ENCODE measurements at places on chromosomes 16 and 17.

GRCh38 chr16:9091867-9092281 is 430 bp downstream of the HAPSTR1 start:
- DNase-seq: no peak

GRCh38 chr17:1367351-1367745 is 32.7 kb downstream of the YWHAE start:
- no peak for DNase-seq

DNA sequence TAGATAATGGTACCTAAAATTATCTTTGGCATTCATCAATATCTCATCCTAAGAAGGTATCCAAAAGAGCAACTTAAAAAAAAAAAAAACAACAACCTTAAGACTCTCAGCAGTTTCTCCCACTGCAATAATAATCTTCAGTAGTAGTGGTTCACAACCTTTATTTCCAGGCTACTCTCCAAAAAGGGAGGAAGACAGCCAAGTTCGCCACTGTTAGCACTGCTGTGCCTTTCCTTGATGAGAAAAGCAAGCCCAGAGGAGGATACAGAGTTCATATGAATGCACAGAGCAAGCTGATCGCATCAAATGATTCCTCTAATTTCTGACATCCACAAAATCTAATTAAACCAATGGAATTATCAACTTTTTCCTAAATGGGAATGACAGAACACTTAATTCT is 199.4 kb downstream of the AATF start:
- DNase-seq: no peak

GRCh38 chr16:81429045-81429521 is 15.5 kb upstream of the CMIP start:
- DNase-seq: no peak

DNA sequence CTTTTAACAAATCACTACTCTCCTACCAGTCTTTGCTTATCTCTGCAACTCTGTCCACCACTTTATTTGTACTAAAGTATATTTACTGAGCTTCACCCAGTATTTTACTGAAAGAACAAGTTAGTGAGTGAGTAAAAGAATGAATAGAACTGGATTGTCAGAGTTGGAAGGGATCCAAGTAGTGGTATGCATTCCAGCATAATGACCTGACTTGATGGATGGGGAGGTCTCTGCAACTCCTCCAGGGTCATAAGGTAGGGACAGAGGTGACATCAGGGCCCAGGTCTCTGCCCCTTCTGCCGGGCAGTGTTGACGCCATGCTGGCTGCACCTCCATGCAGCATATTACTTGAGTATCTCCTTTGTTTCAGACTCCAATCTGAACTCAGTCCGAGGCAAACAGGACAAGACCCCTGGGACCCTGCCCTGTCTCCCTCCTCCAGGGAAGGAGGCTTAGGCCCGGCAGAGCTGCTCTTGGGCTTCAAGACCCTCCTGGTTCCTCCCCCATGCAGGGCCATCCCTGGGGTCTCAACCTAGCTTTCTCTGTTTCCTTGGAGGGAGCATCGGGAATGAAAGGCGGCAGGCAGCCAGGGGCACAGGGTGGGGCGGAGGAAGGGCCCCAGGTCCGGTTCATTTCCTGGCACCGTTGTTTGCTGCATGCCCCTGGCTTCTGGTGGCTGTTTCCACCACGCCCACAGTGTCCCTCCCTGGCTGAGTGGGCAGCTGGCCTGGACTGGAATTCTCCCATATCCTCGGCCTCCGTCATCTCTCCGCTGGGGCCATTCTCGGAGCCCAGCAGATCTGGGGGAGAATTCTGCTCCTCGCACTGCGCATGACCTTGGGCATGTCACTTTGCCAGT is 12.4 kb upstream of the ITGA3 start:
- DNase-seq: no peak

GRCh38 chr16:4328046-4328781 is 12.3 kb downstream of the GLIS2 start:
- no peak for DNase-seq

DNA sequence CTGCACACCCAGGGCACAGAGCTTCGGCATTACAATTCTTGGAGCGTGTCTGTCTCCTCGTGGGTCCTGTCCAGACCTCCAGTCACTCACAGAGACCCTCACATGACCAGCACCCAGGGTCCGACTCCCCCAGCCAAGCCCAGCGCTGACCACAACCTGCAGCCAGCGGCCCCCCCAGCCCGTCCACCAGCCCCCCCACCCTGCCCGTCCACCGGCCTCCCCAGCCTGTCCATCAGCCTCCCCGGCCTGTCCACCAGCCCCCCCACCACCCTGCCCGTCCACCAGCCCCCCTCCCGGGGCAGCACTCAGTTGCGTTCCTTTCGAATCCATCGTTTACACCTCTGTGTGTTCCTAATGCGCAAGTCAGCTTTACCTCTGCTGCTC is 5.8 kb downstream of the SECTM1 start:
- no peak for DNase-seq

DNA sequence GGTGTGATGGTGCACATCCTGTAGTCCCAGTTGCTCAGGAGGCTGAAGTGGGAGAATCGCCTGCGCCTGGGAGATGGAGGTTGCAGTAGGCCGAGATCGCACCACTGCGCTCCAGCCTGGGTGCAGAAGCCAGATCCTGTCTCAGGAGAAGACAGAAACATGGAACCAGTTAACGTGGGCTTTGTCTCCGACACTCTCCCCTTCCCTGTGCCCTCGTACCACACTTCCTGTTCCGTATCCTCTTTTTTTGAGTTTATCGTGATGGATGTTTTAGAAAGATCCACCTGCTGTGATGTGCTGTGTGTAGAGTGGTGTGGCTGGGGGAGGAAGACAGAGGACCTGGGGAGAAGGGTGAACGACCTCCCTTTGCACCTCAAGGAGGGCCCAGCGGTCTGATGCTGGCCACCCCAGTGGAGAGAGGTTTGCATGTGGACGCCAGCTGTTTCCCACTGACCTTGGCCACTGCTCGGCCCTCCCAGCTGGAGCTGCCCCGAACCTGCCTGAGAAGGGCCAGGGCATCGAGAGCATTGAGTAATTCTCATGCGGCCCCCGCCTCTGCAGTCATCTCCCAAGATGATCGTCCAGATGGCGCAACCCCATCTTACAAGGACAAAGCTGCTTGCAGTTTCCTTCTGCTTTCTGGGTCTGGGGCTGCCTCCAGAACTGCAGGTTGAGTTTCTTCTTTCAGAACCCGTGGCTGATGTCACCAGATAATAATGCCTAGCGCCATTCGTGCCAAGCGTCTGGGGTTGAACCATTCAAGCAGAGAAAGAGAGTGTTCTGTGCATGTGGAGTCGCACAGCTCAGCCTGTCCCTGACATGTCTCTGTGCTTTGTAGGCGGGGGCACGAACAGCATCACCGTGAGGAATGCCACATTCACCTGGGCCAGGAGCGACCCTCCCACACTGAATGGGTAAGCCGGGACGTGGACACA is 126.3 kb downstream of the ABCC1 start:
- DNase-seq: peak; percentile 89

DNA sequence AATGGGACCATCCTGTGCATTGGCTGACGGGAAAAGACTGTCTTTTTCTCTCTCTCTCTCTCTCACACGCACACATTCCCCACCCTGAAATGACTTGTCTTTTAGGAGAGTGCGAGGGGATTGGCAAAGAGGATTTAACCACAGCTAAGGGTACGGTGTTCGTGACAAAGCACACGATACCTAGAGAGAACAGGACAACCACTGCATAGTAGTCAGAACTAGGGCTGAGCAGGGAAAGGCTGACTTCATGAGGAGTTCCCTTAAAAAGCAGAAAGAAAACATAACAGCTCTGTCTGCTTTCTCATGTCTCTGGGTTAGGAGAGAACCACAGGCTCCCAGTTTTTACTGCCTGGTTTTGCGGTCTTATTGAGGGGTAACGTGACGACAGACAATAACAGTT is 742.8 kb upstream of the SOX9 start:
- no peak for DNase-seq

DNA sequence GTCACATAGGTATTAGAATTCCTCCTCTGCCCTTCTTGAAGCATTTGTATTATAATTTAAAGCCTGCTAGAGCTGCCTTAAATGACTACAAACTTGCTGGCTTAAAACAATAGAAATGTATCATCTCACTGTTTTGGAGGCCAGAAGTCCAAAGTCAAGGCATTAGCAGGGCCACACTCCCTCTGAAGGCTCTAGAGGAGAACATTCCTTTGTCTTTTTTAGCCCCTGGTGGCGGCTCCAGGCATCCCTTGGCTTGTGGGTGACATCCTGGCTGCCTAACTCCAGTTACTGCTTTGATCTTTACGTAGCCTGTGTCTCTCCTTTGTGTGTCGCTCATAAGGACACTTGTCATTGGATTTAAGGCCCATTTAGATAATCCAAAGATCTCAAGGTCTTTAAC is 186.6 kb upstream of the SALL1 start:
- DNase-seq: no peak

DNA sequence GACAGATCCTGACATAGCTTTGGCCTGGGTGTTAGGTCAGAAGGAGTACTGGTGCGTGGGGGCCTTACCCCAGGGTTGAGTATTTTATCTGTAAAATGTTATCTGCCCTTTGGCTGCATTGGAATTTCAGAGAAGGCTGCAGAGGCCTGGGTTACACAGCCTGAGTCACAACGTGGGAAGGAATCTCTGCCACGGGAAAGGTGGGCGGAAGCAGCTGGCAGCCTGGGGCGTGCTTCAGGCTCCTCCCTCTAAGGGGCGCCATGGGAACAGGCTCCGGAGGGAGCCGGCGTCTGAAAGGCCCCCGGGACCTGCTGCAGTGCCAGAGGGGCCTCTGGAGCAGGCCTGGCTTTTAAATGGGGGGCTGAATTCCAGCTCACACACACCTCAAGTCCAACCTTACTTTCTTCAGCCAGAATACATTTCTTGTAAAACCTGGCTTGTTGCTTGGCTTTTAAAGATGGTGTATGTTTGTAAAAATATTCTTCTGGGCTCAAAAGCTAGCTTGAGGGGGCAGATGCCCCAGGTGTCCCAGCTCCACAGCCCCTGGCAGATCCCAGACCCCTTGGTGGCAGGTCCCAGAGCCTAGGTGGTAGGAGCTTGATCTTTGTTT is 142.2 kb downstream of the RAB11FIP4 start:
- DNase-seq: no peak

DNA sequence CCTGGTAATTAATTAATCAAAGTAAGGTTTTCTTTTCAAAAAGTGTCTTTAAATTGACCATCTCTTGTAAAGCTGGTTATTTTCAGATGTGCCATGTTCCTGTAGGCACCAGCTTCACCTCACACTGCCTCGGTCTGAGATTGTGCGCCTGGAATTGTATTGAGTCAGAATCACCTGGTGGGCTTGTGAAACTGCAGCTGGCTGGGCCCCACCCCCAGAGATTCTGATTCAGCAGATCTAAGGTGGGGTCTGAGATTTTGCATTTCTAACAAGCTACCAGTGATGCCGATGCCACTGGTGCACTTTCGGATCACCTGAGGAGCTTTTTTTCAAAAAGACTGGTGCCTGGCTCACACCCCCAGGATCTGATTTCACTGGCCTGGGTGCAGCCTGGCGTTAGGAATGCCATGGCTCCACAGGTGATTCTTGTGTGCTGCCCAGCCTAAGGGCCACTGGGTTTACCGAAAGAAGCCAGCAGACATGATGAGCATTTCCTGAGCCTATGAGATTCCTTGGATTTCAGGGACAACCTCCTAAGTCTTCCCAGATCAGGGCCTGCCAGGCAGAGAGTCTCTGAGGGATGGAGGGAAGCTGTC is 59.2 kb upstream of the TOB1 start:
- DNase-seq: no peak

GRCh38 chr17:8227238-8227581 is 16.8 kb upstream of the AURKB start:
- DNase-seq: no peak

- no peak for DNase-seq
Measured at GRCh38 chr16:1002399-1003166, 21.0 kb downstream of the SOX8 start.

GRCh38 chr16:54647725-54648221 is 282.9 kb upstream of the IRX5 start:
- DNase-seq: no peak

- DNase-seq: no peak
Measured at GRCh38 chr16:9323170-9323569, 231.7 kb downstream of the HAPSTR1 start.

Data from bone marrow (tissue), 2 donors.